CD4-positive, alpha-beta memory T cell (primary cell): ENCODE measurements at places on chromosomes 11 and 22.

- DNase-seq, result no peak
Observed at GRCh38 chr22:35328472-35328885, 28.8 kb downstream of the TOM1 start.

- no peak for DNase-seq
Observed at GRCh38 chr22:39176143-39176713, 23.7 kb upstream of the CBX7 start.

GRCh38 chr11:134380785-134381184 lies 31.3 kb downstream of the B3GAT1 start:
- DNase-seq, result no peak

DNA sequence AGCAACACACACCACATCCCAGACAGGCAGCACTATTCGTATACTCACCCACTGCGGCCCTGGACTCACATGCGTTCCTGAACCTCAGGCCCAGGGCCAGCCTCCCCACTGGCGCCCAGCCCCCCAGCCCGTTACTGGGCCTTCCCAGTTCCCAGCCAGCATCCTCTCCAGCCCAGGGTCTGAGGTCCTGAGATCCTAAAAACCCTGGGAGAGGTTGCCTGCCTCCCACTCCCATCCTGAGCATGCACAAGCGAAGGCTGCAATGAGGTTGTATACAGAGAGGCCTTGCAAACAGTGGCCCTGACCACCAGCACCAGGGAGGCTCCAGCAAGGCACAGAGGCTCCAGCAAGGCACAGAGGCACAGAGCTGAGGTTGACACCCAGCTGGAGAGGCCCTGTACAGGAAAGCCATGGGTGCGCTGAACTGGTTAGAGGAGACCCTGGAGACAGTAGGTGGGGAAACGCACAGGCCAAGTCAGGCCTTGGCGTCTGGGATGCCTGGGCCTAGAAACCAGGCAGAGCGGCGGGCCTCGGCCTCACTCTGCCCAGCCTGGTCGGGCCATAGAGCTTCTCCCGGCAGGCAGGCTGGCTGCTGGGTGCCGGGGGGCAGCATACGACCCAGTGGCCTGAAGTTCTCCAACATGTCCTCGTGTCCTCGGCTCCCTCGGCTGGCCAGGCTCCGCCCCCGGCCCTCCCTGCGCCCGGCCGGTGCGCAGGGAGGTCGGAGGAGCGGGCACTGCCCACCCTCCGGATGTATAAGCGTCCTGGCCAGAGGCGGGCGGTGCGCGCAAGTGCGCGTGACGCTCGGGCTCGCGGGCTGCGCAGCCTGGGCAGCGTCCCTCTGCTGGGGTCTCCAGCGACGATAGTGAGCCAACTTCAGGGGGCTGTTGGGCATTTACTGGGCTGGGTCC lies 2.3 kb upstream of the TBX1 start:
- no peak for DNase-seq

- no peak for DNase-seq
Observed at GRCh38 chr22:29727131-29727523, 7.3 kb downstream of the CABP7 start.

- no peak for DNase-seq
Observed at GRCh38 chr11:16809886-16810668, 71.6 kb downstream of the C11orf58 start.

GRCh38 chr11:122271137-122271536 lies 155.1 kb upstream of the BLID start:
- DNase-seq, result no peak

DNA sequence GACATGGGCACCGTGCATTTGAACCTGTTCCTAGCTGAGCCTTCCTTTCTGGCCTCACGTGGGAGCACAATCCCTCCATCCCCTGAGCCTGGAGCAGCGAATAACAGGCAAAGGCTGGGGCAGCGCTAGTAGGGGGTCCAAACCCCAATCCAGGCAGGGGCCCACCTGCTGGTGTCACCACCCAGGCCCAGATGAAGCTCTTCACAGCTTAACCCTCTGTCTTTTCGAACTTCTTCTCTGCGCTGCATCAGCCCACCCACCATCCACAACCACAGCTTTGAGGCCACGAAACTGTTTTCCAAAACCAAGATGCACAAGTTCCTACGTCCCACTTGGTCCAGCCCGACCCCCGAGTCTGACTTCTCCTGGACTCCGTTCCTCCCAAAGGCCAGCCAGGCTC lies 11.5 kb downstream of the KCNC1 start:
- DNase-seq, result no peak

GRCh38 chr11:92972248-92972647 lies 2.8 kb downstream of the MTNR1B start:
- no peak for DNase-seq

DNA sequence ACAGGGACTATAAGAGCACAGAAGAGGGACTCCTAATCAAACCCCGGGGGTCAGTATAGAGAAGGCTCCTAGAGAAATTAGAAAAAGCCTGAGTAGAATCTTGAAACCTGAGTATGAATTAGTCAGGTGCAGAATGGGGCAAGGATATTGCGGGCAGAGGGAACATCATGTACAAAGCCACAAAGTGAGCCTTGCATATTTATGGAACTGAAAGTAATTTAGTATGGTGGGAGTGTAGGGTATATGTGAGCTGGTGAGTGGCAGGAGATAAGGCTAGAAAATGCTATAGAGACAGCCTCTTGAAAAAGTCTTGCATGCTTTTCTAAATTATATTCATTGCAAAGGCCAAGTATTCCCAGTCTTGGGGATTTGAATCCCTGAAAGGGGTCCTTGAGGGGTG lies 93.7 kb downstream of the STIM1 start:
- DNase-seq, result peak; percentile 39

DNA sequence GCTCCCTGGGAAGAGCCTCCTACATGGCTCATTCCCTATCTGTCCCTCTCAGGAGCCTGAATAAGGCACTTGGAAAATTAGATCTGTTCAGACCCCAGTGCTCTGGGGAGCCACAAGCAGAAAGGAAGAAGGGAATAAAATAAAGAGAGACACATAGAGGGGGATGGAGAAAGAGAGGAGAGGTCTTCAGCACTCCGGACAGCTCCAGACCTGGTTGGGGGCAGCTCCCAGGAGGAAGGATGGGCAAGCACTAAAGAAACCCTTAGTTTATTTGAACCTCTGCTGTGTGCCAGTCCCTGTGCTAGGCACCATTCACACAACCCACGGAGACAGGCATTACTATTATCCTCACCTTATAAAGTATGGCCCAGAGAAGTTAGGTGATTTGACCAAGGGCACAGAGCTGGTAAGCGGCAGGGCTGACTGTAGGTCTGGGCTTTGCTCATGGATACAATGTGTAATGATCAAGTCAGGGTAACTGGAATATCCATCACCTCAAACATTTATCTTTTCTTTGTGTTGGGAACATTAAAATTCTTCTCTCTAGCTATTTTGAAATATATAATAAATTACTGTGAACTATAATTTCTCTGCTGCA lies 53.7 kb upstream of the LRRC32 start:
- no peak for DNase-seq

- no peak for DNase-seq
Observed at GRCh38 chr11:57330029-57330428, 5.3 kb upstream of the TNKS1BP1 start.

GRCh38 chr11:59224351-59224928 lies 11.7 kb upstream of the MPEG1 start:
- DNase-seq, result no peak

GRCh38 chr11:35168671-35169070 lies 29.7 kb downstream of the CD44 start:
- DNase-seq, result peak; percentile 19

GRCh38 chr11:123601136-123601535 lies 53.3 kb downstream of the SCN3B start:
- DNase-seq, result no peak

- DNase-seq, result no peak
Observed at GRCh38 chr11:117219001-117219400, 12.9 kb downstream of the PCSK7 start.

DNA sequence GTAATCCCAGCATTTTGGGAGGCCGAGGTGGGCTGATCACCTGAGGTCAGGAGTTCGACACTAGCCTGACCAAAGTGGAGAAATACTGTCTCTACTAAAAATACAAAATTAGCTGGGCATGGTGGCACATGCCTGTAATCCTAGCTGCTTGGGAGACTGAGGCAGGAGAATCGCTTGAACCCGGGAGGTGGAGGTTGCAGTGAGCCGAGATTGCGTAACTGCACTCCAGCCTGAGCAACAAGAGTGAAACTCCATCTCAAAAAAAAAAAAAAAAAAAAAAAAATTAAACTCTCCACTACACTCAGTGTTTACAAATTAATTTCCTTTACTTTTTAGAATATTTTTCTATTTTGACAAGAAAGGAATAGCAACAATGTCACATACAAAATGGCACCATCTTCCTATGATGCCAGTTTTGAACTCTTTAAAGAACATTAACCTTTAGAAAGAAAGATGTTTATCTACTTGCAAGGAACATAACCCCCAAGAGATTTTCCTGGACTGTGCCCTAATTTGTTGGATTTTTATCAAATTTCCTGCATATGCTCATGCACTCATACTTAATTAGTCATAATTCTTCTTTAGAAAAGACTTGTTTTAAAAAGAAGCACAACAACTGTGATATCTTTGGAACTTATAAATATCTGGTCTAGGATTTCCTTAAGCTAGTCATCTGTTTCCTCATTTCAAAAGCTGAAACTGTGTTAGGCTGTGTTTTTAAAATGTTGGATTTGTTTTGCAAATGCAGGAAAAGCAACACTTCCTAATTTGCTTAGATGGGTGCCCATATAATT lies 22.6 kb upstream of the HIPK3 start:
- DNase-seq, result no peak
